ENCODE measurements at places on chromosomes 6 and 20.

DNA sequence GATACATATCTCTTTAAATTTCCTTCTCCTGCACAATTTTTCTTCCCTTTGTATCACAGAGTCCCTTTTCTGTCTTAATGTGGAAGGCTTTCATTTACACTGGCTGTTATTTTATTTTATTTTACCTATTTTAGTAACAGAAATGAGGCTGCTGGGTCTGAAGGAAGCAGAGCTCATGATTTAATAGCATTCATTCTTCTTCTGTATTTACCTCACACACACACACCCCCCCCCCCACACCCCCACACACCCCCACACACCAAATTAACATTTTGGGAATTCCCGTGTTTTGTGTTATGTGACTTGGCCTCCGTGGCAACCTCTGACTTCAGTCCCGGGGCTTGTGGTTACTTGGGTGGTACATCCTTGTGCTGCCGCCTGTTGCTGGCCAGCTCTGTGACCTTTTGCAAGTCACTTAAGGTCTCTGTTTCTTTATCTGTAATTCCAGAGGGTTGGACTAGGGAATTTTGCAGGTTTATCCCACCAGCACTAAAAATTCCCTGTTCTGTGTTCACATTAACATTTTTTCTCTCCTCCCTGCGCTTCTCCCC, 108.8 kb downstream of the TIAM2 start:
- DNase-seq = no peak

GRCh38 chr6:120648713-120649112, 685.6 kb downstream of the TBC1D32 start:
- no peak for DNase-seq

GRCh38 chr6:144321839-144322591, 36.9 kb downstream of the UTRN start:
- no peak for DNase-seq

- DNase-seq = no peak
These were observed 15.7 kb downstream of the AFDN start for GRCh38 chr6:167842457-167842856.

GRCh38 chr20:13813910-13814309, 29.1 kb downstream of the NDUFAF5 start:
- no peak for DNase-seq

GRCh38 chr6:54097753-54098152, 13.5 kb upstream of the MLIP start:
- no peak for DNase-seq
